ENCODE measurements at places on chromosomes 11 and 22.

- DNase-seq, result no peak
These were observed 60.1 kb upstream of the PHF21B start for GRCh38 chr22:45069925-45070324.

DNA sequence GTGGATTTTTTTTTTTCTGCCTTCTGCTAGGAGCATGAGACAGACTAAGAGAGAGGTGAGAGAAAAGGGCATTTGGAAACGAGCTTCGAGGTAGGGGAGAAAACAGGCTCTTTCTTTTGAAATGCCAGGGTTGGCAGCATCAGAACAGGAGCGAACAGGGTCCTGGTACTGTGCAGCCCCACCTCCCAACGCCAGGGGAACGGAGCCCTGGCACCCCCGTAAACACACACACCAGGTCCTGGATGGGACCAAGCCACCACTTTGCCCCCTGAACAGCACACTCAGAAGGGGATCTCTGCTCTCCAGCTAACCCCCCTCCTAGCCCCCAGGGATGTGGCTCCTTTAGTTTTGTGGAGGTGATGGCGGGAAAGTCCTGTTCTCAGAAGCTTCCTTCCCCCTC is 127.1 kb downstream of the CTTN start:
- DNase-seq, result no peak

DNA sequence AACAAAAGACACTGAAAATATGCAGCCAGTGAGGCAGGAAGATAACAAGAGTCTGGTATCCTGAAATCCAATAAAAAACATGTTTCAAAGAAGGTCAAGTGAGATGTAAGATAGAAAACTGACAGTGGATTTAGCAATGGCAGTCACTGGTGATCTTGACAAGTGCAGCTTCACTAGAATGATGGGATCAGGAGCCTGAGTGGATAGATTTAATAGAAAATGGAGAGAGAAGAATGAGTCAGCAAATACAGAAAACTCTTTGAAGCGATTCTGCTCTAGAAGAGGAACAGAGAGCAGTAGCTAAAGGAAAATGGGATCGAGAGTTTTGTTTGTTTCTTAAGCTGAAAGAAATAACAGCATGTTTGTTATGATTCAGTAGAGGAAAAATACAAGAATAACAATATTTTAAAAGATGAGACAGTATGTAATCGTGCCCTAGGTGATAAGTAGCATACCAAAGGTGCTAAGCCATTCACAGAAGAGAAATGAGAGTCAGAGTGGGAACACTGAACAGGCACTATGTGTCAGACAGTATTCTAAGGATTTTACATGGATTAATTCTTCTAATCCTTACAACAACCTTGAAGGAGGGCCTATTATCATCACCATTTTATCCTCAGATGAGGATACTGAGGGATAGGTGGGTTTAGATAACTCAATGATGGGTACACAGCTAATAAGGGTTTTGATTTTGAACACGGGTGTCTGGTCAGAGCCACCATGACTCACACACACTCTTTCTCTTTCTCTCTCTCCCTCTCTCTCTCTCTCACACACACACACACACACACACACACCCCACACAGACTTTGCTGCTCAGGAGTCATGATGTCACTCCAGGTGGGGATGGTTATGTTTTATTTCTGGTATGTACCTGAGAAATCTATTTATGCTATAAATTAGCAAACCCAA is 36.3 kb downstream of the MRE11 start:
- DNase-seq, result no peak

GRCh38 chr11:112965656-112966055 is 4.4 kb downstream of the NCAM1 start:
- DNase-seq, result no peak

- no peak for DNase-seq
These were observed 1.2 kb upstream of the GRK2 start for GRCh38 chr11:67264877-67265632.

- DNase-seq, result no peak
These were observed 205.1 kb upstream of the CADM1 start for GRCh38 chr11:115709297-115709696.

DNA sequence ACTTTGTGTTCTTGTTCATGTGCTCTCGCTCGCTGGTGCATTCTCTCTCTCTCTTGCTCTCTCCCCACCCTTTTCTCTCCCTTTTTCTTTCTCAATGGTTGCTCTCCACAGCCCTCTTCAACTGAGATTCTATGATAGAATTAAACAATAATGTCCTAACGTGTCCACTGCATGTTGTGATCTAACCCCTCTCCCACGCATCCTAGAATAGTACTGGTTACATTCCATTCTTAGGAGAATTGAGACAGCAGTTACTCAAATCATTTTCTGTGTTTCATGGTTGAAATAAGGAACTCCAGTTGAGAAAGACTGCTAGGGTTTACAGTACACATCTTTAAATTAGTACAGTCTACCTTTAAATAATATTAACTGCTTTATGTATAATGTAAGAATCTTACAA is 318.1 kb upstream of the PITPNB start:
- no peak for DNase-seq

GRCh38 chr11:113833151-113833550 is 42.2 kb downstream of the USP28 start:
- no peak for DNase-seq

DNA sequence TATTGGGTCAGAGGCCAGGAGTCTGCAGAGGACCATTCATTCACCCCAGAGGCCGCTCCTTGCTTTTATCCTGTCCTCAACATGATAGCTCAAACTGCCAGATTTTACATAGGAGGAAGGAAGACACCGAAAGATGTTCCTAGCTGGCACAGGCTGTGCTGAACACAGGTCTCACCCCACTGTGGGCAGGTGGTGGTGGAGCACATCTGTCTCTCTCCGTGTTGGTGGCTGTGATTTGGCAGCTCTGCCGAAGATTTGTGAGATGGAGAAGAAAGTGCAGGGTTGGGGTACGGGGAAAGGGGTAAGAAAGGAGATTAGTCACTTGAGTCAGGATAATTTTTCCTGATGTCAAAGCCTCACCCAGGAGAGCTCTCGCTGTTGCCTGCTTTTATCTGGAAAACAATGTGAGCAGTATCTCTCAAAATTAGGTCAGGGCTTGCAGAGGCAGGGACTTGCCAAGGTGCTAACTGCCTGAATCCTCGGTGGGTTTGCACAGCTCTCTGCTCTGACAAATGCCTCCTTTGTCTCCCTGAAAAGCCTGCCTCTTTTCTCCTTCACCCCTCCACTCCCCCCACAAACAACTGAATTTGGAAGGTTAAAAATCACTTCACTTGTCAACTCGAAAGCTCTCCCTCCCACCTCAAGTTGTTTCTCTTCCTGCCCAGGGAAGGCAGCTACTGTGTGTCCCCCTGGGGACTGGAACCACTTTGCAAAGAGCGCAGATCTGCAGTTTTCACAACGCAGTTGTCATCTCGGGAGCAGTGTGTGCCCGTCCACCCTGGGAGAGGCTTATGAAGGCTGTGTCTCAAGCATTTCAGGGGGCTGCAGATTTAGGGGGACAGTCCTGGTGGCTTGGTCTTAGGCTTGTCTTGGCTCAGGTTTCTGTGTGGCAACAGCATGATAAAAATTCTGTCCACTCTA is 299.7 kb downstream of the ST3GAL4 start:
- DNase-seq, result no peak

- DNase-seq, result no peak
These were observed 919.2 kb downstream of the METTL15 start for GRCh38 chr11:29027436-29027835.

DNA sequence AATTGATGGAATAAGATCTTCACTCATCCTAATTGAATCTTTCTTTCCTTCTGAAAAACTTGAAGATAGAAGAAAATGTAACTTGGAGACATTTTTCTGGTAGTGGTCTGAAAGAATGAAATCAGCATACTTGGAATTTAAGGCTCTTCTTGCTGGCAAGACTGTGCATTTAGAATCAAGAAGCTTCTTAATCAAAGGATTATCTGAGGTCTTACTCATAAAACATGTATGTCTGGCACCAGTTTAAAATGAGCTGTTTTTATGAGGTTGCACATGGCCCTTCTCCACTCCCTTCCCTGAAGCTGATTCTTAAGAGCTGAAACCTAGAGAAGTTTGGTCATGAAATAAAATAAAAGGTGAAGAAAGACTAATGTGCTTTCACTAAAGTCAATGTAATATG is 77.3 kb downstream of the ARHGEF12 start:
- no peak for DNase-seq

GRCh38 chr11:11605181-11605580 is 16.6 kb downstream of the GALNT18 start:
- no peak for DNase-seq

- DNase-seq, result no peak
These were observed 28.6 kb upstream of the PPARA start for GRCh38 chr22:46121523-46122287.

- peak; percentile 67 for DNase-seq
These were observed 8.3 kb upstream of the PPIL2 start for GRCh38 chr22:21657360-21658032.

DNA sequence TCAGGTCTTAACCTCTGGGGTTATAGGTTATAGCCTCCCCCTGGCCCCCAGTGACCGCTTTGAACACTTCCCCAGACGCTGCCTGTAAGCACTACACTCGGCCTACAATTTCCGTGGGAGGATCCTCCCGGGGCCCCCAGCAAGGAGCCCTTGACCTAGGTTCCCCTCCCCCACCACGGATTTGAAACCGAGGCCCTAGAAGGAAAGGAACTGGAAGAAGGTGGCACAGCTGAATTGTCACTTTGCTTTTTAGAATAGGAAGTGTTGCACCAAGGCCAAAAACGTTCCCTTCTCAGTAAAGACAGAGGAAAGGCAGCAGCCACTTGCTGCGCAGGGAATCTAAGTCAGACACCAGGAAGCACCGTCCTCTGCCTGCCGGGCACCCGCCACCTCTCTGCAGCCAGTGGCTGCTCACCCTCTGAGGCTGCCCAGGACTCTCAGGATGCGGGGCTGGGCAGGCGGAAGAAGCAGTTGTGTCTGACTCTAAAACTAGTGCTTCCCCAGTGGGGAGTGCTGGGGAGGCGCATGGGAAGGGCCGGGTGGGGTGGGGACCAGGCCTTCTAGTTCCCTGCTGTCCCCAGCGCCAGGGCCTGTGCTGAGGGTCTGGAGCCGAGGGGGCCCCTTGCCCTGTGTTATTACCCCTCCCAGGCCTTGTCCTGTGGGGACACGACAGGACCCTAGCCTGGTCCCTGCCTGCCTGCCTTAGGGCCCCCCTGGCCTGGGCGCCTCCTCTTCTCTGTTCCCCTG is 7.9 kb upstream of the FLRT1 start:
- DNase-seq, result no peak

DNA sequence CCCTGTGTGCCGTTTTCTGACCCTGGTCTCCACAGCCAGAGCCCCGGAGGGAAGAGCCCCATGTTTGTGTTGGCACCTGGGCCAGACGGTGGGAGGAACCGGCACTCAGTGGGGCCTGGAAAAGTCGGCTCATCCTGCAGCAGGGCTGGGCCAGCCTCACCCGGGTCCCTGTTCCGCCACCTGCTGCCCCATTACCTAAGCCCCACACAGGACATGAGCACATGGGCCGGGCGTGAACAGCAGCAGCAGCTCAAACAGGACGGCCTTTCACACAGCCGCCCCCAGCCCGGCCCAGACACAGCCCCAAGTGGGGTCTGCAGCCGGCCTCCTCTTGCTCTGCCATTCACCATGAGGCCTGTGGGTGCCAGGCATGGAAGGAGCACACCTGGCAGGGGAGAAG is 302.4 kb downstream of the MN1 start:
- DNase-seq, result no peak

DNA sequence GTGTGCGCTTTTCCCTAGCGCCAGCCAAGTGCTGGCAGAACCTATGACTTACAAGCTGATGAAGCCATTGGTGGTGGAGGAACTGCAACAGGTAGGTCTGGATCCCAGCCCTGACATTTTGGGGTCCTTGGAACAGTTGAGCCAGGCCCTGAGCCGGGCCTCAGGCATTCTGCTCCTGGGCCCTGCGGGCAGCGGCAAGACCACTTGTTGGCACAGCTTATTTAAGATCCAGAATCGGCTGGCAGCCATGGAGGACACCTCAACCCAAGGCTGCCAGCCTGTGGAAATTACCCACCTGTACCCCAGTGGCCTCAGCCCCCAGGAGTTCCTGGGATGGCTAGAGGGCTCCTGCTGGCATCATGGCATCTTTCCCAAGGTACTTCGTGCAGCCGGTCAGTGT is 49.7 kb downstream of the DNHD1 start:
- no peak for DNase-seq

DNA sequence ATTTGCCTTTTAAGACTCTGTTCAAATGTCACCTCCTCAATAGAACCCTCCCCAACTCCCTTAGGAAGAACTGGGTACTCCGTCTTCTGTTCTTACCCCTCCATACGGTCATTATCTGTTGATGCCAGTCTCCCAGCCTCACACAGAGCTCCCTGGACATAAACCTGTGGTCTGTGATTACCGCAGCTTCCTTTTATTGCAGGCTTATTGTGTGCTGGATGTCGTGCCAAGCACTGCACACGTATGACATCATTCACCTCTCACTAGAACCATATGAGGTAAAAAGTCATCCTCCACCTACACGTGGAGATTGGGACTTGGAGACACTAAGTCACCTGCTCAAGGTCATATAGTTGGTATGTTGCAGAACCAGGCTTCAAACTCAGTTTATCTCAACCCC is 15.3 kb downstream of the PTPN5 start:
- no peak for DNase-seq

All from activated CD4-positive, alpha-beta T cell treated with anti-CD3 and anti-CD28 coated beads for 24 hours (primary cell).